ENCODE measurements at places on chromosomes 7 and 10. TPM values are rescaled to one million over a fixed set of nuclear protein-coding genes. Genes with fewer than 3 reads are reported as not detected.
A peak's percentile ranks its signal among the peaks of the same experiment; 100 is the strongest.

- DNase-seq: no peak
Observed at GRCh38 chr7:28784171-28784902, 173.8 kb downstream of the TRIL start.

GRCh38 chr10:21432266-21432665 lies 93.2 kb downstream of the SKIDA1 start:
- peak; percentile 8 for DNase-seq

GRCh38 chr7:108201766-108202165 lies 71.6 kb upstream of the LAMB4 start:
- DNase-seq: no peak

- DNase-seq: no peak
Observed at GRCh38 chr7:118731854-118732253, 507.4 kb downstream of the ANKRD7 start.

- DNase-seq: no peak
Observed at GRCh38 chr7:67056683-67057082, 60.0 kb downstream of the TYW1 start.

GRCh38 chr10:52883996-52884871 lies 111.7 kb upstream of the MBL2 start:
- DNase-seq: peak; percentile 97

DNA sequence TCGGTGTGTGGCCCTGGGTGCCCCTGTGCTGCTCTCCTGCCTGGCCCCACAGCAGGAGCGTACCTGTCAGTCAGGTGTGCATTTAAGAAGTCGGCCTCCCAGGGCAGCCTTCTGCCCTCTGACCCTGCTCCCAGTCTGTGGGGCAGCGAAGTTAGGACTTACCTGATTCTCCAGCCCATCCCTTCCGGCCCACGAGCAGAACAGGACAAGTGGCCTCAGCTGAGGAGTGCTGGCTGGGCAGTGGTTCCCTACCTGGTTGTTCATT lies 24.7 kb downstream of the CTBP2 start:
- no peak for DNase-seq

The SORBS1 gene
- 0.74 TPM for total RNA-seq

The BLNK gene
- not detected for total RNA-seq
